Calu3 (cell line): ENCODE measurements at places on chromosomes 4 and X. TPM values are rescaled to one million over a fixed set of nuclear protein-coding genes. Genes with fewer than 3 reads are reported as not detected.
A peak's percentile ranks its signal among the peaks of the same experiment; 100 is the strongest.

DNA sequence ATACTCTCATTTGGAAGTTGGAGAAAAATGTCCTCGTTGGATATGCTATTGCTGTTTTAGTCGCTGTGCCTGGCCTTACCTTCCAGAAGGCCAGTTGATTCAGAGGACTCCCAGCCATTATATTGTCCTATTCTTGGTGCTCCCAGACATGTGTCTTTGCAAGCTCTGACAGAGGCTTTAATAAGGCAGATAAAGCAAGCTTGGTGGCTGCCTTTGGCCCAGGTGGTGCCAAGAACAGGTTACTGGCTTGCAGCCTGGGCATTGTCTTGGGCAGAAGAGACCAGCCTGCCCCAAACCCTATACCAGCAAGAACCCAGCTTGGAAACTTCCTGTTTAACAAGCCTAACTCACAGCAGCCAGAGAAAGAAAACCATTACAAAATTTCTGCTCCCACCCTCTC, 16.9 kb downstream of the RAI2 start:
- no peaks in the 10 kb centered on the region for H3K36me3 ChIP-seq
- no peak overlapping the region for H3K27ac ChIP-seq
- DNase-seq = no peak

XAGE2 gene
- total RNA-seq = not detected in 2 replicates

STS gene
- total RNA-seq = 11.4 and 14.1 TPM in 2 replicates

DNA sequence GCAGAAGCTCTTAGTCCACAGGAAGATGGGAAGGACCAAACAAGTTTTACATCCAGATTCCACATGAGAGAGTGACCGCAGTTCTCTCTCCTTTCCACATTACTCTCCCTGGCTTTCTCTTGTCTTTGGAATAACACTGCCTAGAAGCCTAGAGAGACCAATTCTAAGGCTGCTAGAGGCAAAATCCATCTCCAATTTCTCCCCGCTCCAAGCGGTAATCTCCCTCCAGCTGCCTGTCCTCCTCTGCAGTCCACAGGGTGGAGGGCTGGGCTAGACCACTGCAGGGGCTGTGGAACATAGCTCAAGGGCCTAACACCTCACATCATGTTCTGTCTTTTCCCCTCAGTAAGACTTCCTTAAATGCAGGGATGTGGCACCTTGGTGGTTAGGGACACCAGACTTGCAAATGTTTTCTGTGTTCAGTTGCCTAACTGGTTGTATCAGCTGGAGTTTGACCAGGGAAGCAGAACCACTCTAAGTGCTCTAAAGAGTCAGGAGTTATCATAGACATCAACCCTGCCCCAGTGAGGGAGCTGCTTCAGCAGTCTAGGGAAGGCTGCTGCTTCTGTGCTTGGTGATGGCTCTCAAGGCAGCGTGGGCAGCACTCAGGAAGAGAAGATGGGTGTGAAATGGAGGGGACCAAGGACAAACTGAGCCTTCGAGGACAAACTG, 423.1 kb downstream of the BCOR start:
- H3K27me3 ChIP-seq = peaks cover 38% of the 10 kb centered on the region
- H3K27ac ChIP-seq = no peak overlapping the region
- DNase-seq = no peak
- H3K4me1 ChIP-seq = no peaks in the 10 kb centered on the region
- H3K4me3 ChIP-seq = no peak overlapping the region
- H3K36me3 ChIP-seq = no peaks in the 10 kb centered on the region

DNA sequence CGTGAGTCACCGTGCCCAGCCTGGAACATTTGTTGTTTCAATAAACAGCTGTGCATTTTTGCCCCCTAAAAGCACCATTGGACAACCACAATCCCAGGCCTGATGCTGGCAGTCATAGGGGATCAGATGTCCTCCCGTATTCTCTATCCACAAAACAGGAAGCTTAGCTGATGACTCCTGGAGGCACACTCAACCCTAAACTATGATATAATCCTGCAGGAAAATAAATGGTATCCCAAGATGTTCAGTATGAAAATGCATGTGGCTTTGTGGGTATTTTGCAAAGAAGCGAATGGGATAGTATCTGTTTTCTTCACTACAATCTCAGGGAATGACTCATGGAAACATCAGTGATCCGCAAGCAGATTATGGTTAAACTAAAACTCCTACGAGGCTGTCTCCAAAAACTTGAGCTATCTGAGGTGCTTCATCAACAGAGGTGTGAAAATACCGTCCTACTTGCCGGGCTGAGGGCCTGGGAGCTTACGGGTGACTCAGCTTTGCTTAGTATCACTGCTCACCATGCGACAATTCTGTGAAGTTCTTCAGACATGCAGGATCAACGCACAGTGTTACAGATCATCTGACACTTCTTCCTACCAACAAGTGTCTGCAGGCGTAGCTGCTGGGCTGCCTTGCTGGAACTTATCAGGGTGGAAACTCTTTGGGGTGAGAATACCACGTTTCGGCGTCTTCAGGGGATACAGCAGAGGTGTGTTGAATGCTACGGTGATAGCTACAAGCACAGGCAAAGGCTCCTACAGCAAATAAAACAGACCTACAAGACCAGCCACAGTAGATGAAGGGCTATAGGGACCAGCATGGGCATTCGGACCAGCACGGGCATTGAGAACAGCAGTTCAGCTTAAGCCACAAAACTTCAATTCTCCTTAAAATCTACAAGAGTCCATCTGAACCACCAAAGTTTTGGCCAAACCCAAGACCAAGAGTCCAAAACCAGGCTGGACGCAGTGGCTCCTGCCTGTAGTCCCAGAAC, 148.5 kb downstream of the DHRSX start:
- DNase-seq = no peak
- no peak overlapping the region for H3K27ac ChIP-seq
- no peaks in the 10 kb centered on the region for H3K4me1 ChIP-seq

DNA sequence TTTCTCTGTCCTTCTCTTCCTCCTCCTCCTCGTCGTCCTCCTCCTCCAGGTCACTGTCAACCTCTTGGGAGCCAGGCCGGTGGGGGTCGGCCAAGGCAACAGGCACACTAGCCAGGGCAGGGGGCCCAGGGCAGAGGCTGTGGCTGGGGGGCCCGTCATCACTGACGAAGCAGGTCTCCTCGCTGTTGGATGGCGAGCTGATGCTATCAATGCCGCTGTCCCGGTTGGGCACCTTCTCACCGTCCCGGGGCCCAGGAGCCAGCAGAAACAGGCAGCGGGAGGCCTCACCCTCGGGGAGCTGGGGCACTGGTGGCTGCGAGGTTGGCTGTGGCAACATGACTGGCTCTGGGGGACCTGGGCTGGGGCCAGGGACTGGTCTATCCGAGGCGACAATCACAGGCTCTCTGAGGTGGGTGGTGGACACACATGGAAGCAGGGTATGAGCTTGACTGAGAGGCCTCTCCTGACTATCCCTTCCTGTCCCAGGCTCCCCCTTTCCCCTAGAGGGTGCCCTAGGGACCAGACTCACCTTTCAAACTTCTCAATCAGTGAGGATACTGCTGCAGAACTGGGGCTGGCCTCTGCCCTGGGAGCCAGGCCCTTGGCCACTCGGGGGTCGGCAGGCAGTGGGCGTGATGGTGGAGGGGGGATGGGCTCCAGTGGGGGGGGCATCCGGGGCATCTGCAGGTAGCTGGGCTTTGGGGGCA, 25.8 kb downstream of the FGD1 start:
- H3K4me3 ChIP-seq = no peak overlapping the region
- H3K36me3 ChIP-seq = no peaks in the 10 kb centered on the region
- H3K27me3 ChIP-seq = no peaks in the 10 kb centered on the region
- no peak overlapping the region for H3K27ac ChIP-seq

DNA sequence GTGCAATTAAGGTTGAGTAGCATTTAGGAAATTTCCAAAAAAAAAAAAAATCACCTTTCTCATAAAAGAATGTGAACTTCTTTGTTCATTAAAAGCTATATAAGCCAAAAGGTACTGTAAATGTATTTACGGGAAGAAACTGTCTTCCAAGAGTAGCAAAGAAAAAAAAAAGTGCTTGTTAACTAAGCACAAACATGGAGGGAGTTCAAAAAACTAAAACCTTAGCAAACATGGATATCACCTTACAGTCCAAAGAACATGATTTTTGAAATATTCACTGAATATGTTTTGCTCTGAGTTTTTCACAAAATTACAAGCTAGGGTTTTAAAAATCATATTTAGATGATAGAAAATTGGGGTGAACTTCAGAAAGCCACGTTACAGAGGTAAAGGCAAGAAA, 217.5 kb downstream of the ADAMTS3 start:
- H3K4me1 ChIP-seq = no peaks in the 10 kb centered on the region
- no peaks in the 10 kb centered on the region for H3K36me3 ChIP-seq
- no peak overlapping the region for H3K4me3 ChIP-seq
- no peaks in the 10 kb centered on the region for H3K27me3 ChIP-seq
- H3K27ac ChIP-seq = no peak overlapping the region

DNA sequence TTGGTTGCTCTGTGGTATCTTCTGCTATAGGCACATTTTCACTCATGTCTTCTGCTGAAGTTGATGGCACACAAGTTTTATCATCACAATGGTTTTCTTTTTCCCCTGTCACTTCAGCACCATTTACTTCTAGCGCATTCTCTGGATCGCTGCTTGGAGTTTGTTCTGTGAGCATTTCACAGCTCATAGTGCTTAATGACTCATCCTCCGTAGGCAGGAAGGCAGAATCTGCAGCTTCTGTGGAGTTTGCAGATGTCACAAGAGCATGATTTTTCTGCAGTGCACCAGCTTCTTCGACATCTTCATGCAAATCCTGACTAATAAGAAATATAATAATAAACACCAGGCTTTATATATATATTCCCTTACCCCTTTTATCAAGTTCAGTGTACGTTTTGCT, 83.6 kb downstream of the CHM start:
- peaks cover 7% of the 10 kb centered on the region for H3K36me3 ChIP-seq
- no peak overlapping the region for H3K4me3 ChIP-seq
- H3K27ac ChIP-seq = peak overlapping the region; percentile 2

DNA sequence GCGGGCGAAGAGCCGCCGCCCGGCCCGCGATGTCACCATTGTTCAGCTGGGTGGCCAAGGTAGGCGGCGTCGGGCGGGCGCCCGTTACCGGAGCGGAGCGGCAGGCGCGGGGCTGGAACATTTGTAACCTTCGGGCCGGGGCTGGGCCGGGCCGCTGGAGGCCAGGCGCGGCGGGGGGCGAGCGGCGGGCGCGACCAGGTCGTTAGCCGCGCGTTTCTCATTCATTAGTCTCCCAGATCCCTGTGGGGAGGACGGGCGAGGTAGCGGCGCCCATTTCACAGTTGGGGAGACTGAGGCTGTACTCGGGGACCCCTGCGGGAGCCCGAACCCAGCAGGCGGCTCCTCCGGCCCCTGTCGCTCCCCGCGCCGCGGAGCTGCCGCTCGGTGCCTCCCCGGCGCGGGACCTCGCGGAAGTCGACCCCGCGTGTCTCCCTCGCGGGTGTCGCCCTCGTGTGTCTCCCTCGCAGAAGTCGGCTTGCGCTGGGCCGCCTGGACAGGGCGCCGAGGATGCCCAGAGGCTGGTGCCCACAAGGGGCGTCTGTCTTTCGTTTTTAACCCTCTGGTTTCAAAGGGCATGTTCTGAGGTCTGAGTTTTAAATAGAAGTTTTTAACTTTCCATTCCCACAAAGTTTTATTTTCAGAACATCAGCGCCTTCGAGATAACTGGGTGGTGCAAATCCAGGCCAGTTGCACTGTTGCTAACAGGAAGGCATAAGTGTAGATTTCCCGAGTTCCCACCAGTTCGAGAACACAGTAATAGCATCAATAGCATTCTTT, 17.5 kb downstream of the PTTG2 start:
- peak overlapping the region; percentile 17 for H3K27ac ChIP-seq
- peaks cover 6% of the 10 kb centered on the region for H3K36me3 ChIP-seq
- peaks cover 25% of the 10 kb centered on the region for H3K4me1 ChIP-seq
- DNase-seq = peak; percentile 59
- no peaks in the 10 kb centered on the region for H3K27me3 ChIP-seq

DNA sequence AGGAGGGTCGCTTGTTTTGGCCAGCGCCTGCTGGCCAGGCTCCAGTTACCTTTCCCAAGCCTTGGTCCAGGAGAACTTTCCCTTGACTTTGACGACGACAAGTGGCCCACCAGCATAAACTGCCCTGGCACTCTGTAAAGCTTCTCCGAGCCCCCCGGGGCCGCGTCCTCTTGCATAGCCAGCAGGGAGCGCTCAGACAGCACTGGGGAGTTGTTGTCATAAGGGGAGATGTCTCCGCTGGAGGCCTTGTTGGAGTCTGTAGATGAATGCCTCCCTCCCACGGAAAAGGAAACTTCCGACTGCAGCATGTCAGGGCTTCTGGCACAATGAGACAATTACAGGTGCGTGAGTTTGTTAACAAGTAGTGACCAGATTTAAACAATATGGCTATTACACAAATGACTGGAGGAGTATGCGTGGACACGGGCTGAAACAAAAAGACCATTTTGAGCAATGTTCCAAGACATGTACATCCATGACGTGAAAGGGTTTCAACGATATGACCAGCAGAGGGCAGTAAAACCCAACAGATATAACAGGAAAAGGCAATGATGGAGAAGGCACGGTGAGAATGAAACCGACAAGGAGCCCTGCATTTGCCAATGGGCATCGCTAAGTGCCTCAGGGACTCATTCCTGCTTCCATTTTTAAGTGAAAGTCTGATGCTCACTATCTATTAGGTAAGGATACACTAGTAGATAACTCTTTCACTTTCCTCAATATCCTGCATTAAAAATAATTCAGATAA, 33.0 kb downstream of the HCCS start:
- peak; percentile 67 for DNase-seq
- H3K27me3 ChIP-seq = no peaks in the 10 kb centered on the region
- peaks cover 10% of the 10 kb centered on the region for H3K4me1 ChIP-seq
- no peak overlapping the region for H3K27ac ChIP-seq

GRCh38 chrX:139801397-139801813, 93.4 kb upstream of the MCF2 start:
- H3K27ac ChIP-seq = no peak overlapping the region
- H3K4me3 ChIP-seq = no peak overlapping the region
- no peak for DNase-seq
- no peaks in the 10 kb centered on the region for H3K27me3 ChIP-seq
- no peaks in the 10 kb centered on the region for H3K4me1 ChIP-seq
- no peaks in the 10 kb centered on the region for H3K36me3 ChIP-seq

TLR1 gene
- total RNA-seq = 1.1 and 1.3 TPM in 2 replicates

- no peaks in the 10 kb centered on the region for H3K36me3 ChIP-seq
- no peaks in the 10 kb centered on the region for H3K27me3 ChIP-seq
- H3K27ac ChIP-seq = no peak overlapping the region
- no peak overlapping the region for H3K4me3 ChIP-seq
- no peaks in the 10 kb centered on the region for H3K4me1 ChIP-seq
- DNase-seq = no peak
Observed at GRCh38 chr4:30828264-30828926, 108.2 kb downstream of the PCDH7 start.

DNA sequence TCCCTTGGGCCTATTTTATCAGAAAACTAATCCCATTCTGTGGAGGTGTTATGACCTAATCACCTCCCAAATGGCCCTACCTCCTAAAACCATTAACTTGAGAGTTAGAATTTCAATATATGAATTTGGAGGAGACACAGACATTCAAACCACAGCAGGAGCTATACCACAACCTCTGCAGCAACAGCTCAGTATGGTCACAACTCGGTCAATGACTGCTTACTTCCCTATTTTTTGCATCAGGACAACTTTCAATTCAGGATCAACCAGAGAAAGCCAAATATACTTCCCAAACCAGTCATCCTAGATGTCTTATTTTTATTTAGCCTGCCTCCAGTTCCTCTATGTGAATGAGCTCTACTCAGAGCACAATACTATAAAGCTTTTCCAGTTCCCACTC, 11.3 kb upstream of the SMARCA5 start:
- no peak for DNase-seq
- H3K27ac ChIP-seq = no peak overlapping the region

- no peaks in the 10 kb centered on the region for H3K4me1 ChIP-seq
- no peak overlapping the region for H3K27ac ChIP-seq
- no peaks in the 10 kb centered on the region for H3K36me3 ChIP-seq
- no peaks in the 10 kb centered on the region for H3K27me3 ChIP-seq
- H3K4me3 ChIP-seq = no peak overlapping the region
Observed at GRCh38 chrX:44744799-44745198, 99.0 kb upstream of the DUSP21 start.

NLGN4X gene
- not detected in 2 replicates for total RNA-seq

PFKFB1 gene
- 0.31 TPM in 1 of 2 replicates, not detected in the other for total RNA-seq
